NCI-H2227 treated with DMSO at 0.1 percent for 48 hours (cell line): ENCODE measurements at places on chromosomes 12 and 14.

DNA sequence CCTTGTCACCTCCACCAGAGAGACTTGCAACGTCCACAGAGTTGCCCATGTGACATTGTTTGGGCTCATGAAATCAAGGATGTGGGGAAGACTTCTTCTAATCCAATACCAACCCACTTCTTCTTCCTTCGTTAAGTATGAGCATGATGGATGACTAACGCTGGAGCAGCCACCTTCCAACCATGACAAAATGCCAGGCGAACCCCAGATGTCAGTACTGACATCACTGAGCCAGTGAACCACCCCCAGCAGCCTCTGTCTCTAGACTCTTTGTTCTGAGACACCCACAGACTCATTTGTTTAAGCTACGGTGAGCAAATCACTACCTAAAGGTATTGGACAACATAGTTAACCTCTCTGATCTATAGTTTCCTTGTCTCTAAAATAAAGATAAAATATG, 123.7 kb downstream of the GRIN2B start:
- DNase-seq = no peak

DNA sequence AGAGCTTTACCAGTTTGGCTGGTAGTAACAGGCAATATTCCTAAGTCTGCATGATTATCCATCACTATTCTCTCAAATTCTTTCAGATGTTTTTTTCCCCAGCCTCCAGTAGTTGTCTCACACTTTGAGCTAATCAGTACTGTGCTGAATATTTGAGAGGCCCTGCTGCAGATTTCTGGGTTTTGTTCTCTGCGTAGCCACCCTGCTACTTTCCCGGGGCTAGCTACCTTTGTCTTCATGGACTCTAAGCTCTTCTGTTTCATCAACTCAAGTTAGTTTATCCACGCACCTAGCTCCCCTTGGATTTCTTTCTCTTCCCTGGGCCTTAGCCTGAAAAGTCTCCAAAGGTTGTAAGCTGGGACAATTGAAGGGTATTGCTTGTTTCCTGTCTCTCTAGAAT, 73.0 kb downstream of the FUT8 start:
- peak; percentile 9 for DNase-seq

DNA sequence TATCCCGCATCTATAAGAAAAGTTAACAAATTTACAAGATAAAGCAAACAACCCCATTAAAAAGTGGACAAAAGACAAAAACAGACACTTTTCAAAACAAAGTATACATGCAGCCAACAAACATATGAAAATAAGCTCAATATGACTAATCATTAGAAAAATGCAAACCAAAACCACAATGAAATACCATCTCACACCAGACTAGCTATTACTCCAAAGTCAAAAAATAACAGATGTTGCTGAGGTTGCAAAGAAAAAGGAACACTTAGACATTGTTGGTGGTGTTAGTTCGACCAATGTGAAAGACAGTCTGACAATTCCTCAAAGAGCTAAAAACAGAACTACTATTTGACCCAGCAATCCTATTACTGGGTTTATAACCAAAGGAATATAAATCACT, 968.6 kb upstream of the USP15 start:
- DNase-seq = no peak

GRCh38 chr12:75116646-75117198, 92.9 kb downstream of the KCNC2 start:
- no peak for DNase-seq

- DNase-seq = no peak
These were observed 4.1 kb upstream of the FZD10 start for GRCh38 chr12:130157998-130158753.

DNA sequence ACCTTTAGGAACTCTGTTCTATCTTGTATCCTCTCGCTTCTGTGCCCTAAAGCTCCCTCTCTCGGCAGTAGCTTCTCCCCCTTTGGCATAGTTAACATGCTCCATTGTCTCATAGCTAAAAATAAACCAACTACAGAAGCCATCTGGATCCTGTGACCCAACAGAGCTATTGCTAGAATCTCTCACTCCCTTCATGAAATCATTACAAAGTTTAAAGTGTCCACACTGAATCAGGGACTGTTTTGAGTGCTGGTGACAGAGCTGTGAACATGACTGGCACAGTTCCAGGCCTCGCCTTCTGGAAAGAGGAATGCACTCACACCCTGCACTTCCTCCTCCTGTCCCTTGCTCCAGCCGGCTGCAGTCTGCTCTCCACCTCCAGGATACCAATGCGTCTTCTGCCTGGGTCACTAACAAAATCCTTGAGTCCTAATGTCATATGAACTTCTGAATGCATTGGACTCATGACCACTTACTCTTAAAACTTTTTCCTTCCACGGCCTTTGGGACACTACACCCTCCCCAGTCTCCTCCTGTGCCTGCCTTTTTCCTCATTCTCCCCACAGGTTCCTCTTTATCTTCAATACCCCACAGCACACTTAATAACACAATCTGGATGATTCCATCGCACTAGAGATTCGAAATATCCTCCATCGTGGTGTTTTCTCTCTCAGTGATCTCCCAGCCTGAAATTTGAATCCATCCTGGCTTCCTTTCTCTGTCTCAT, 13.2 kb downstream of the PLBD1 start:
- no peak for DNase-seq

DNA sequence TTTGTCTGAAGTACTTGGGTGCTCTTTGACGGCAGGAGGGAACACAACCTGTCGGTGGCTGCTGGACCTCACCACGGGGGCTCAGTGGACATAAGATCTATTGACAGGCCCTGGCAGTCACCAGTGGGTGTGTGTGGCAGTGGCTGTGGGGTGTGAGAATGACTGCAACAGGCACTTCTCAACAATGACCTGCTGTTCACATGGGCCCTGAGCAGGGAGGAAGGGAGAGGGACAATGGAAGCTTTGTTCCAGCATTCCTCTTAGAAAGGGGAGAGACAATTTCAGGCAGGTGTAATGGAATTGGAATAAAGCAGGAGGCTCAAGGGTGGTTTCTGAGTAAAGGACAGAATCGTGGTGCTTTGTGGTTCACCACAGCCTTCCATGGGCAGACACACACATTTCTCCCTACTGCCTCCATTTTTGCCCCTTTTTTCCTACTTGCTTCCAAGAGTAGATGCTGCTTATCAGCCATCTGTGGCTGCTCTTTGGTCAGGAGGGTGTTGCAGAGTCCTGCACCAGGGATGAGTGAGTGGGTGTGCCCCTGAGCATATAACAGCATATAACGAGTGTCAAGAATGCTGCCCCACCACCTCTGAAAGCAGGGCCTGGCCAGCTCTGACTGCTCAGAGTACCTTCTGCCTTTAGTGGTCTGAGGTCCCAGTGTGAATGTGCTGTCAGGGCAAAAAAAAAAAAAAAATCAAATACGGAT, 267.7 kb downstream of the RASSF9 start:
- DNase-seq = no peak

- no peak for DNase-seq
These were observed 98.0 kb upstream of the RTL1 start for GRCh38 chr14:101001311-101002069.
